T1000 (cell line): ENCODE measurements at places on chromosomes 5 and 9.

GRCh38 chr9:13929013-13929412 lies 384.9 kb downstream of the NFIB start:
- no peak for DNase-seq

- no peak for DNase-seq
Observed at GRCh38 chr5:82784521-82784920, 292.7 kb downstream of the TMEM167A start.

DNA sequence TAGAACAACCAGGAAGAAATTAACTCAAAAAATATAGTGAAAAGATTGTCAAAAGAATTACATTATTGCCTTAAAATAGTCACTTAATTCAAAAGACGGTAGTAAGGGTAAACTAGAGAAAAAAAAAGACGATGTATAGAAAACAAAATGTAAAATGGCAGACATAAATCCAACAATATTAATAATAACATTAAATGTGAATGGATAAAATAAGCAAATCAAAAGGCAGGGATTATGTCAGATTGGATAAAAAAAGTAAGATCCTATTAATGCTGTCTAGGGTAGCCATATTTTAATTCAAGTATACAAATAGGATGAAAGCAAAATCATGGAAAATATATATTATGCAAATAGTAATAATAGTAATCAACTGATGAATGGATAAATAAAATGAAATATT lies 134.0 kb upstream of the ADCY2 start:
- no peak for DNase-seq

- no peak for DNase-seq
Observed at GRCh38 chr9:212297-212696, 2.4 kb upstream of the DOCK8 start.

GRCh38 chr9:26954050-26954508 lies 2.1 kb upstream of the IFT74 start:
- no peak for DNase-seq

- no peak for DNase-seq
Observed at GRCh38 chr5:130571076-130571475, 594.0 kb downstream of the HINT1 start.

GRCh38 chr5:131913603-131914002 lies 31.9 kb downstream of the MEIKIN start:
- DNase-seq = no peak

DNA sequence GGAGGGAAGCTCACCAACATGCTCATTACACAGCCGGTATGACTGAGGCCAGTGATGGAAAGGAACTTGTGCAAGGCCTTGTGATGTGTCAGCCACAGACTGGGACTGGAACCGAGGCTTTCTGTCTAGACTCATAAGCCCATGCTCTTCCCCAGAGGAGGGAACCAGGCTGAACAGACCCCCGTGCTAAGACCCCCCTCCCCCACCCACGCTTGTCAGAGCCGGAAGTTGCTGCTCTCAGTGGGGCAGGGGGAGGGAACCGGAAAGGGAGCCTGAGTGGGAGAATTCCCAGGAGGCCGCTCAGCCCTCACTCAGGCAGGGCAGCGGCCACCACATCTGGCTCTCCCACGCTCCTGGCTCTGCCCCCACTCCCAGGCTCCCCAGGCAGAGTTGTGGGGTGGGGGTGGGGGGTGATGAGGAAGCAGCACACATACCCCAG lies 4.1 kb upstream of the PDGFRB start:
- no peak for DNase-seq

- DNase-seq = no peak
Observed at GRCh38 chr5:139094154-139095131, 103.7 kb downstream of the SIL1 start.

DNA sequence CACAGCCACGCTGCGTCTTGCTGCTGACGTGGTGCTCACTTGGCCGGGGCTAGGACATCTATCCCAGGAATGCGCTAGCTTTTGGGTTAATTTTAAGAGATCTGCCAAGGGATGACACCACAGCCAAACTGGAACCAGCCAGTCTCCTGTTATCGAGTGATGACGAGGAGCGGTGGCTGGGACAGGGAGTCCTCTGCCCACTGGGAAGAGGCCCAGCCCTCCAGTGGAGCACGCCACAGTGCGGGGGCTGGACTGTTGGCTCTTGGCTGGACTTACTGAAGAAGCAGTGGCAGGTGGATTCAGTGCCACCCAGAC lies 55.1 kb upstream of the PHYKPL start:
- no peak for DNase-seq

GRCh38 chr9:120257483-120257882 lies 322.5 kb downstream of the CDK5RAP2 start:
- no peak for DNase-seq
